NK-92 treated with Interleukin-12 subunit alpha and Interleukin-12 subunit beta, amount 100 ng/mL, for 24 hours (cell line): ENCODE measurements at places on chromosomes 11 and 22.

GRCh38 chr11:35681163-35681767 is 18.7 kb downstream of the TRIM44 start:
- no peak for DNase-seq

DNA sequence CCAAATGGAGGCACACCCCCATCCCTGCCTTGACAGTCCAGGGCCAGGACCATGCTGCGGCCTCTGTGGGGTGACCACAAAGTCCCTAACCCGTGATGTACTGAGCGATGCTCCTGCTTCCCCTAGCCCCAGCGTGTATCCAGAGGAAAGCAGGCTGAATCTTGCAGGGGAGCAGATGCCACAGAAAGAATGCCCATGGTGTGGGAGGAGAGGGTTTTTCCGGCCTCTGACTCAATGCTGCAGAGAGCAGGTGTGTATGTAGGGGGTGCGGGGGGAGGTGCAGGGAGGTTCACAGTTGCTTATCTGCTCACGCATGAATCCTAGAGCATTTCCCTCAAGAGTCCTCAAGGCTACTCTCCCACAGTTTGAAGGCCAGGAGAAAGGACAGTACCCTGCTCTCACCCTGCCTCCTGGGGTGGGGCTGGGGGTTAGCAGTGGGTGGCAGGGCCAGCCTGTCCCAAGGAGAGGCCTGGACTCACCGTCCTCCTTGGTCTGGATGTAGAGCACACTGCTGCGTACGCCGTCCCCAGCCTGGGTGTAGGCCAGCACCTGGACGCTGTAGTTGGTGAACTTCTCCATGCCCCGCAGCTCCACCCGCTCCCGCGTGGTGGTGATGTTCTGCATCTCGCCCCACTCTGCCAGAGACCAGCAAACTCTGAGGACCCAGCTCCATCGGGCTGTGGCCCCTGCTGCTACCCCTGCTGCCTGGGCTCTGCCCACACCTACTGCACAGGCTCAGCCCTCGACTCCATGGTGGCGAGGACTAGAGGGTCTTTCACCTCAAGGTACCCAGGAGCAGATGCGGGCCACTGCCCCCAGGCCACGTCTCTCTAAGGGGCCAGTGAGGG is 130.8 kb downstream of the CEP164 start:
- no peak for DNase-seq

- DNase-seq: no peak
These were observed 729.0 kb downstream of the FAM181B start for GRCh38 chr11:82004537-82005213.

GRCh38 chr22:23684026-23684425 is 6.8 kb upstream of the RGL4 start:
- no peak for DNase-seq

- no peak for DNase-seq
These were observed 720.6 kb upstream of the ANO5 start for GRCh38 chr11:21472261-21472660.

DNA sequence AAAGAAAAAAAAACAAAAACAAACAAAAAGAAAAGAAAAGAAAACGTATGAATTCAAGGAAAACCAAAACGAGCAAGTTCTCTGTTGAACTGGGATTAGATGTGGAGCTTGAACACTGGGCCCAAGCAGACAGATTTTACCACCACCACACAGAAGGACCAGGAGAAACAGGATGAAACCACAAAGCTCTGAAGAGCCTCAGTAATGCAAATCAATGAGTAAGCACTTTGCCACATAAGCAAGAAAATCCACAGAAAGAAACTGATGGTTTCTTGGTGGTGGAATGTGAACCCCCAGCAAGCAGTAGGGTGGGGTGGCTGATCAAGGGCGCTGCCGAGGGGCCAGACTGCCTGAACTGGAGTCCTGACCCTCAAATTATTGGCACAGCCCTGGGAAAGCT is 50.9 kb upstream of the NFRKB start:
- no peak for DNase-seq

- no peak for DNase-seq
These were observed 23.0 kb downstream of the MYO18B start for GRCh38 chr22:25765016-25765367.

- DNase-seq: no peak
These were observed 257.8 kb upstream of the B3GAT1 start for GRCh38 chr11:134669796-134670195.

GRCh38 chr11:20247591-20248007 is 87.3 kb upstream of the DBX1 start:
- no peak for DNase-seq

DNA sequence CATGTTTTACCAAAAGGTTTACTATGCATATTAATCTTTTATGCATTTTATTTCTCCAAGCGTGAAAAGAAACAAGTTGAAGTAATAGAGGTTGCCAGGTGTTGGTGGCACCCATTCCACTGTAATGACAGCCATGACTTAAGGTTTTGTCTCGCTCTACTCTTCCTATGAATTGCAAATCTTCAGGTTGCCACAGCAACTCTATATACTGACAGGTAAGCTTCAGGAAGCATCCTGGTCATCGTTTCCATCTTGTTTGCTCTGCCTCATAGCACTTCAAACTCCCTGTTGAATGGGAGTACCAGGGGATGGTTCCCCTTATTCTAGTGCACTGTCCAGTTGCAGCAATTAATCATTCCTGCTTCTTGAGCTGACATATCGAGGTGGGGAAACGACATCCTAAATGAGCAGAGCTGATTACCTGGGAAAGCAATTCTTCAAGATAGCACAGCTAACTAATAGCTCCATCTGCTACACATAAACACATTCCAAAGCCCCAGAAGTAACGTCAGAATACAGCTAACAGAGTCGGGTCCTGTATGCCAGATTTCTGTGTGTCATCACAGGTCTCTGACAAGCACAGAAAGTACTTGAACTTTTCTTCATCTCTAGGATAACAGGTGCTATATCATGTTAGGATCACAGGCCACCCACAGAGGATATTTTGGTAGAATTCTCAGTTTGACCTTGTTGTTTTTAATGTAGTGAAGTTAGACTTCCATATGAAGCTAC is 80.3 kb downstream of the CADM1 start:
- DNase-seq: no peak

GRCh38 chr11:111676878-111677585 is 74.8 kb downstream of the SIK2 start:
- DNase-seq: no peak

DNA sequence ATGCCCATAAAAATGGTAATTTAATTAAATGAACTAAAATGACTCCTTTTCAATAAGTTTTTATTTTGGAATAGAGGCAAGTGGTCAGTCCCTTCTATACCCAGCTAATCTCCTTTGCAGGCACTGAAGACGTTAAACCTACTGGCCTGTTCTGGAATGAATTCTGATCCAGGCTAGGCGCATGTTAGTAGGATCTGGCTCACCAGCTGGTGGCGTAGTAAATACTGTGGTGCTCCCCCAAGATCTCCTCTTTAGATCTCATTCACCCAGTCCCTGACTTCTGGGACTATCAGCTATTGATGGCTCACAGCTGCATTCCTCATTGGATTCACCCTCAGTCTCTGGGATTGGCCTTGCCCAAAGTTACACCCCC is 173.7 kb upstream of the DDI1 start:
- no peak for DNase-seq

DNA sequence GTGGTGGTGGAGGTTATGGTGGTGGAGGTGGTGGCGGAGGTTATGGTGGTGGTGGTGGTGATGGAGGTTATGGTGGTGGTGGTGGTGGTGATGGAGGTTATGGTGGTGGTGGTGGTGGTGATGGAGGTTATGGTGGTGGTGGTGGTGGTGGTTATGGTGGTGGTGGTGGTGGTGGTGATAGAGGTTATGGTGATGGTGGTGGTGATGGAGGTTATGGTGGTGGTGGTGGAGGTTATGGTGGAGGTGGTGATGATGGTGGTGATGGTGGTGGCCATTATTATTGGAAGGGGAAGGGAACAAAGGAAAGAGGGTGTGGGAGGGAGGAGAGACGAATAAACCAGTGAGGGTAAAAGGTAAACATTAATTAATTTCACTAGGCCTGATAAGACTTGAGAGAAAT is 53.5 kb upstream of the TCF20 start:
- DNase-seq: no peak

- DNase-seq: no peak
These were observed 23.3 kb downstream of the SCUBE1 start for GRCh38 chr22:43319661-43320486.
